ENCODE measurements at places on chromosomes 6 and 20.
A peak's percentile ranks its signal among the peaks of the same experiment; 100 is the strongest.

DNA sequence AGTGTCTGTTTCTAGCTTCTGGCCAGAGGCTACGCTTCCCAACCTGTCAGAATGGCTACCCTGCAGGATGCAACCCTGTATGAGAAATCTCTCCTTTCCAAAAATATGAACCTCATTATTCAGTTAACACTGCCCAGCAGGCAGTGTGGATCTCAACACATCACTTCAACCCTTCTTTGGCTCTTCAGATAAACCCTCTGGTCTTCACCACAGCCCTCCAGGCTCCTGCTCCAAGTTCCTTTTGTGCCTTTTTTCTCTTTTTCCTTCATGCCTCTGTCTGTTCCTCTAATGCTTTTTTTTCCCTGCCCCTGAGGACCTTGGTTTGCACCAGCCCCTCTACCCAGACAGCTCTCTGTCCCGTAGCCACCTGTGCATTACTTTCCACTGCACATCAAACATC lies 207.4 kb downstream of the MYLK4 start:
- no peak for DNase-seq

DNA sequence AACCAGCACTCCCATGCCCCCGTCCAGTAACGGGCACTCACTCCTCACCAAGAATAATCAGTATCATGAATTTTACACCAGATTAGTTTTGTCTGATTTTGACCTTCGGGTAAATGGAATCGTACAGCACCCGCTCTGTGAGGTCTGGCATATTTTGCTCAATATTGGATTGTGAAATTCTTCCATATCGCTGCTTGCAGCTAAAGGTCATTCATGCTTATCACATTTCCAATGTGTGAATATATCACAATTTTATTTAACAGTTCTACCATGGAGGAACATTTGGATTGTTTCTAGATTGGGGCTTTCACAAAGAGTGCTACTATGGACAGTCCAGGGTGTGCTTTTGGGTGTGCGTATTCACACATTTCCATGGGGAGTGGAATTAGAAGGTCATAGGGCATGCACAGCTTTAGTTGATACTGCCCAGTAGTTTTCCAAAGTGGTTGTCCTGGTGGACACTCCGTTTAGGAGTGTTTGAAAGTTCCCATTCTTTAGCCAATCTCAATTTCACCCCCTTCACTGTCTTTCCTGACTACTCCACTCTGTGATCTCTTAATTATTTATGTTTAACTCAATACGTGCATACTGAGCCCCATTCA lies 86.6 kb downstream of the ISM1 start:
- no peak for DNase-seq

DNA sequence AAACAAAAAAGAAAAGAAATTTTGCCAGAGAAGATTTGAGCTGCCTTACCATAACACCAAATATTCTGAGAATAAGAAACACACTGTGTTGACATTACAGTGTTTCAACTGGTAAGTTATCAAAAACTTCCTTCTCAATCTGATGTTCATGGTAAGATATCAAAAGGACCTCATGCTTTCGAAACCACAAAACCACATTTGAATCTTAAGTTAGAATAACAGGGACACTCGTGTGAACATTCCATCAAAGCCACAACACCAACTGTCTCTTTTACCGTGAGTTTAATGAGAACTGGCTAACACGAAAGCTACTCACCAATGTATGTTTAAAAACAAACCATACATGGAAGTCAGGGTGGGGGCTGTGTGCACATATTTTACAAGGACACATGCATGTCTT lies 73.0 kb upstream of the OPRM1 start:
- DNase-seq = no peak

- DNase-seq = peak; percentile 92
Measured at GRCh38 chr6:160355001-160355400, 6.8 kb downstream of the SLC22A3 start.

DNA sequence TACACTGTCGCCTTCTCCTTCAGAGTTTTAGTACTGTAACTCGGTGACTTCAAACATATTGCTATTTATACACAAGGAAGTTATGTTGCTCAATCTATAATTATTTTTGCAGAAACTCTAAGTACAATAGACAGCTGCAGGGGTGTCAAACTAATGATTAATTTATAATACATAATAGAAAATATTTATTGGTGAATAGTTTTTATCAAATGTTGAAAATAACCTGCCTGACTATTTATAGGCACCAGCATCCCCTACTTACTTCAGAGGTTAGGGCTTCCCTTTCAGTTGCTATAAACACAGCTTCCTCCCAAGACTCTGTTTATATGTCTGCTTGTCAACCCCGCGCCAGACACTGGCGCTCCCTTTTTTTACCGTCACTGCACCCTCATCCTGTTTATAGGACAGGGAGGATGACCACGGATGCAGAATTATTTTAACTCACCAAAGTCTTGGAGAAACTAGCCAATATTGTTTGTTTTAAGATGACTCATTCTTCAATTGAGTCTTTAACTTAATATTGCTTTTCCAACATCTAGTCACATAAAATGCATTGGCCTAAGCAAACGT lies 225.0 kb downstream of the ALDH8A1 start:
- no peak for DNase-seq

DNA sequence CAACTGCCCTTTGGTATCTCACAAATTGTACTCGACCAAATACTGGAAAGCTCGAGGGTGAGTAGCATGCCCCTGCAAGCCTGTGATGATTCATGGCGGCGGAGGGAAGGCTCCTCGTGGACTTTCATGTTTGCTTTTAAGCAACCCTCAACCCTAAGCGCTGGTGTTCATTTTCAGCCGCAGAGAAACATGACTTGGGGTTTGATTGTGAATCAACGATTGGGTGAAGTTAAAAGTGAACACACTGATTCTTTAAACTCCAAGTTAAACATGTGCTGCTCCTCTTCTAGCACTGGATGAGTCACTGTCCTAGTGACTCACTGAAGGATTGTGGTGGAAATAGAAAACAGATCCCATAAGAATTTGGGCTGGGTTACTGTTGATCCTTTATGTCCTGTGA lies 8.3 kb downstream of the CD109 start:
- DNase-seq = peak; percentile 100

DNA sequence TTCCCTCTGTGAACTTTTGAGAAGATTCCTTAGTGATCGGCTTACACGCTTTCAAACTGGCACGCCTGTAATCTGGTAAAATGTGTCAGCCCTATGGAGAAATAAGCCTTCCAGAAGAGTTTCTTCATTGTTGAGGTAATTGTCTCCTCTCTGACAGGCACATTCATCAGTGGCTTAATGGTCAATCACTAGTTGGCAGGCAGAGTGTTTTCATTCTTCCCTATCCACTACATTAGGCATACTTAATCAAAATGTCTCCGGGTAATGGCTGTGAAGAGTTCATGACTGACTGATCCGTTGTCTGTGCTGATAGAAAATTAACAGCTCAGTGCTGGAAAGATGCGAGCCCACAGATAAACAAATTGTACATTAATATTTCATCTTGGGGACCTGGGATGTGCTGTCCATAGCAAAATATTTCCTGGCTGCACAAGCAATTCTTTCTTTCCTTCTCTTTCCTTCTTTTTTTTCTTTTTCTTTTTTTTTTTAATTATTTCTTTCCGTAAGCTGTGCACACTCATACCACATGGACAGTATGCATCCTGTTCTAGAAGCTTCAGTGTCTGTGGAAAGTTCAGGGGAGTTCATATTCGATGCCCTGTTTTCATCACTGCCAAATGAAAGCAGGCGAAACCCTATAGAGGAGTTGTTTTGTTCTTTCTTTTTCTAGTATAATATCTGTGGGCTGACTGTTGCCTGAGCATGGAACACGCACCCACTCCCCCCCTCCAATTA lies 31.4 kb downstream of the TSHZ2 start:
- peak; percentile 38 for DNase-seq

- DNase-seq = no peak
Measured at GRCh38 chr20:1094751-1095150, 23.7 kb upstream of the PSMF1 start.

DNA sequence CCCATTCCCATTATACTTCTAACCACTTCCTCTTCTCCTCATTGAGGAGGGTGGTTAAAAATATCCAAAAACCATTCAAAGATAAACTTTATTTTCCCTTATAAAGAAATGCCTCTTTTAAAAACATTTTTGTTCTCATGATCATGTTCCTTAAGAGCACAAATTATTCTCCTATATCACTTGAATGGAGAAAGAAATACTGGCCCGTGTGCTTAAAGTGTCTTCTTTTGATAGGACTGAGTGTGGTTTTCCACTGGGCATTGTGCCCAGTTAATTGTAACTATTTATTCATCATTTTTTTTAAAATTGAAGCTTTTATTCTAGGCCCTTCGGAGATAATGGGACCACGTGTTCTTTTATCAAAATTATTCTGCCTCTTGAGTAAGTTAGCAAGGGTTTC lies 871.5 kb downstream of the QKI start:
- DNase-seq = no peak

DNA sequence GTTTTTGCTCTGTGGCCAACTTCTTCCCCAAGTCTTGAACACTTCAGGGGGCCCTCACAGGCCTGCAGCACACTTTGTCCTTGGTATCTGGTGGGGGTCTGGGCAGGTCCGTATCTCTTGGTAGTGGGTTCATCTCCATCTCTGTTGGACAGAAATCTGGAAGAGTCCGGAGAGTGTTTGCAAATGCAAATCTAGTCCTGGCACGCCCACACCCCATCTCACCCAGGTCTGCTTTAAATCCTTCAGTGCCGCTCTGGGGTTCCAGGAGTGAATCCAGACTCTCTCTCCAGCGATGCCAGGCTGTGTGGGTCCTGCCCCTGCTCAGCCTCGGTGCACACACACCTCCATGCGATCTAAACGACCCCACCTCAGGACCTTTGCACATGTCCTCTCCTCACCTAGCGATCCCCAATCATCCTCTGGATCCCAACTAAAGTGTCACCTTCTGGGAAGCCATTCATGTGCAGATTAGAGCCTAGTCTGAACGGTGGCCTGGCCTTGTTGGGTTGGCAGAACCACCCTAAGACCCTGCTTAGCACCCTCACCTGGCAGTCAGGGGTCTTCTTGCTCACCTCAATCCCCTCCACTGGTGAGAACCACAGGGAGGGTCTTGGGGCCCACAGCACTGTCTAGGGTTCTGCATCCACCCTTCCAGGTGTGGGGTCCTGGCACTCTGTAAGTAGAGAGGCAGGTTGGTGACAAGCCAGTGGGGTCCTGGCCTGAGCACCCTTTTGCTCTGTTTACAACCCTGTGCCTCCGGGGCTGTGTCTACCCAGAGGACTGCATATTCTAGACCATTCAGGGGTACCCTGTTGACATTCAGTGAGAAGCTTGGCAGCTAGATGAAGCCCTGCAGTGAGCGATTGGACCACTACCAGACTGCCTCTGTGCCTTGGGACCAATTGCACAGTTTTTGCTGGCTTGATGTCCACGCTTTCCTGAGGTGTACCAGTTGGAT lies 100.8 kb downstream of the SYCP2 start:
- no peak for DNase-seq

DNA sequence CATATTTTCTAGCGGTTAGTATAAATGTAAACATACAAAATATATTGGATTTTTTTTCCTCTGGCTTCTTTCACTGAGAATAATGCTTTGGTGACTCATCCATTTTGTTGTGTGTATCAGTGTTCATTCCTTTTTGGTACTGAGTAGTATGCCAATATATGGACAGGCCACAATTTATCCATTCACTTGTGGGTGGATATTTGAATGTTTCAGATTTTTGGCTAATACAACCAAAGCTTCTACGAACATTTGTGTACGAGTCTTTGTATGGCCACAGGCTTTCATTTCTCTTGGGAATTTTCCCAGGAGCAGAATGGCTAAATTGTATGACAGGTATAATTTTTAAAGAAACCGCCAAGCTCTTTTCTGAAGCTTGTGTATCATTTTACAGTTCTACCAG lies 677.5 kb downstream of the HDGFL1 start:
- no peak for DNase-seq

GRCh38 chr20:62837790-62838127 lies 20.9 kb downstream of the COL9A3 start:
- no peak for DNase-seq

- no peak for DNase-seq
Measured at GRCh38 chr6:3631186-3631585, 120.3 kb downstream of the PXDC1 start.

GRCh38 chr6:43040542-43041257 lies 13.0 kb downstream of the CUL7 start:
- DNase-seq = no peak

DNA sequence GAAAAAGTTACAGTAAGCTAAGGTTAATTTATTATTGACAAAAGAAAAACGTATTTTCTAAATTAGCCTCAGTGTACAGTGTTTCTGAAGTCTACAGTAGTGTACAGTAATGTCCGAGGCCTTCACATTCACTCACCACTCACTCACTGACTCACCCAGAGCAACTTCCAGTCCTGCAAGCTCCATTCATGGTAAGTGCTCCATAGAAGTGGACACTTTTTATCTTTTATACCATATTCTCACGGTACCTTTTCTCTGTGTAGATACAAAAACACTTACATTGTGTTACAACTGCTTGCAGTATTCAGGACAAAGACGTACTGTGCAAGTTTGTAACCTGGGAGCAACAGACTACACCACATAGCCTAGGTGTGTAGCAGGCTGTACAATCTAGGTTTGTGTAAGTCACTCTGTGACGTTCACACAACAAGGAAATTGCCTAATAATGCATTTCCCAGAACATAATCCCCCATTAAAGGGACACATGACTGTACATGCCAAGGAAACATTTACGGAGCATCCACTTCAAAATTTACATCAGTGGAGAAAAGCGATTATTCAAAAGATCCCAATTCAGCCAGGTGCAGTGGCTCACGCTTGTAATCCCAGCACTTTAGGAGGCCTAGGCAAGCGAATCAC lies 133.4 kb downstream of the BANF2 start:
- peak; percentile 79 for DNase-seq

- DNase-seq = peak; percentile 53
Measured at GRCh38 chr20:48128436-48128835, 343.2 kb upstream of the SULF2 start.

- DNase-seq = no peak
Measured at GRCh38 chr6:44052419-44053023, 74.7 kb downstream of the MRPL14 start.

DNA sequence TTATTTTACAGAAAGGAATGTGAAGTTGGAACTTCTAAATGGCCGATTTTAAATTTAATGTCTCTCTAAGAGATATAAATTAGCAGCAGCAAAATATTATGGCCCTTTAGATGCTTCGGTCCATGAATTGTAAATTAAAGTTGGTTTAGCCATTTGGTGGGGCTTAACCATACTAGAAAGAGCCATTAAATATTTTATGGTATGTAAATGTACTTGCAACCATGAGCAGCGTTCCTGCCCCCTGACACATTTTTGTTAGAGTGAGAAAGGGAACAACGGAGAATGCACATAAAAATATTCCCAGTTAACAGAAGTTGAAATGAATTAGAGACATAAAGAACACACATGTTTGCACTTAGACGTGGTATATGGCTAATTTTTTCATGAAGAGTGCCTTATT lies 237.9 kb downstream of the MYLK4 start:
- DNase-seq = no peak

GRCh38 chr6:53487080-53487479 lies 57.8 kb downstream of the GCLC start:
- DNase-seq = no peak

GRCh38 chr6:38353310-38354036 lies 286.3 kb downstream of the BTBD9 start:
- DNase-seq = no peak

All from epithelial cell of esophagus (primary cell).